Heart left ventricle (tissue), 16 donors: ENCODE measurements at places on chromosomes 5 and 9.

GRCh38 chr9:33517373-33517772, 6.7 kb upstream of the ANKRD18B start:
- no peak for DNase-seq

DNA sequence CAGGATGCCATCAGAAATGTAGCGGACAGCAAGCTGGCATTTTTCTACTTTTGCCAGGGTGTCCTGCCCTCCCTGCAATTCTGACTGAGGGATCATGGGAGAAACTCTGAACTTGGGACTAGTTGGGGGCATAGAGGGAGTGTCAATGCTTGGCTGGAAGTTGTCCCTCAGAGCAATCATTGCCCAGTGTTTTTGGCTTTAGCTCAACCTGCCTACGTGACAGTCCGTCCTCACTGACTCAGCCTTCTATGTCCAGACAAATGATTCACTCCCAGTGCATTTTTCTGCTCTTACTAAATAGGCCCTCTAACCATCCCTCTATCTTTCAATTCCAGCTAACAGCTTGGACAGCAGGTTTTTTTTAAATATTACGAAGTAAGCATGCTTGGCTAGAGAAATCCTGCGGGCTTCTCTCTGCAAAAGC, 627.4 kb downstream of the TLR4 start:
- DNase-seq = no peak

GRCh38 chr5:8329773-8330172, 460.8 kb downstream of the MTRR start:
- no peak for DNase-seq

DNA sequence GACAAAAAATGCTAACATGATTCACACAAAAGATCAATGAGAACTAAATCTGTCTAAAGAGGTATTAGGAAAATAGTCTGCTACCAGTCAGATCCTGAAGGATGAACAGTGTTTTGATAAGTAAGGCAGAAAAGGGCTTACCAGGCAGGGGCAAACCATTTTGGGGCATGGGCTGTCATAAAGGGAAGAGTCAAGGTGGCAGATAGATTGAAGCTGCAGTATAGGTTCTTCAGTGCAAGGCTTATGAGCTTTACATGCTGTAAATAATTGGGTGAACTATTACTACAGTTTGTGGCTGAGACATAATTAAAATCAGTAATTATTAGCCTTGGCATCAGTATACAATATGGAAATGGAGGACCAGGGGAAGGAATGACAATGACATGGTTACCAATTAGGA, 21.8 kb downstream of the CSNK1A1 start:
- no peak for DNase-seq
